ENCODE measurements at places on chromosomes 7 and 10.

GRCh38 chr7:49774459-49775064 lies 1.1 kb downstream of the VWC2 start:
- no peak for DNase-seq

GRCh38 chr7:135719688-135720087 lies 8.3 kb downstream of the SLC13A4 start:
- no peak for DNase-seq

DNA sequence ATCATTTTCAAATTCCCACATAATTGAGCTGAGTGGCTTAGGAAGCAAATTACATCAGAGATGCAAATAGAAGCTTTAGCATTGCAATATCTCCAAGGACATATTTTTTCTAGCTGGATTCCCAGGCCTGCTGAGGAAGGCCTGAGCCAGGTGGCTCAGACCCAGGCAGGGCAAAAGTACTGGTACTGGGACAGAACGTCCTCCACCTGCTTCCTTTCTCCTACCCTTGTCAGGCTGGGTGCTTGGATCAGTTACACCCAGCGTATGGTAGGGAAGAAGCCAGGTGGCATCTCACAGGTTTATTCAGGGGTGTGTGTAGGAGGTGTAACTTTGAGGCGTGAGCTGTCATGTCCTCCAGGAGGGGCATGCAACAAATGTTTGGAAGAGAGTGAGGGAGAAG lies 3.0 kb upstream of the PANK1 start:
- no peak for DNase-seq

DNA sequence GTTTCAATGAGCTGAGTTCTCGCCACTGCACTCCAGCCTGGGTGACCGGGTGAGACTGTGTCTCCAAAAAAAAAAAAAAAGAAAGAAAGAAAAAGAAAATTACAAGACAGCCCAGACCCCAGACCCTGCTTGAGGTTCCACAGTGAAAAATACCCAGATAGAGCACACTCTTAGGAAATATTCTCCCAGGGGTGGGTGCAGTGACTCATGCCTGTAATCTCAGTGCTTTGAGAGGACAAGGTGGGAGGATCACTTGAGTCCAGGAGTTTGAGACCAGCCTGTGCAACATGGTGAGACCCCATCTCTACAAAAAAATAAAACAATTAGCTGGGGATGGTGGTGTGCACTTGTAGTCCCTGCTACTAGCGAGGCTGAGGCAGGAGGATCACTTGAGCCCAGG lies 41.1 kb upstream of the GTF2IRD1 start:
- DNase-seq: no peak

- no peak for DNase-seq
Observed at GRCh38 chr10:6194311-6194710, 8.4 kb upstream of the PFKFB3 start.

DNA sequence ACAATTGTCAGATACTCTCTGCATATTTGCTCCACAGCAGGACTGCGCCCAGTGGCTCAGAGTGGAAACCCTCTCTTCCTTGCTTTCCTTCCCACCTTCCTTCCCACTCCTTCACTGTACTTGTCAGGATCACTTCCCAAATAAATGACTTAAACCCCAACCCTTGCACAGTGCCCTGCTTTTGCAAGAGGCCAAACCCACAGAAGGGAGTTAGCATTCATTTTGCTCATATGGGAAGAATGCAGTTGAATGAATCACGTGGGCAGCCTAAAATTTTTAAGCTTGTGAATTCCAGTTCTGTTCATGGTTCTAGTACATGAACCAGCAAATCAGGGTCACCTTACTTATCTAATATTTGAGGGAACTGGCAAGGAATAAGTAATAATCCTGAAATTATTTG lies 47.7 kb upstream of the SFMBT2 start:
- no peak for DNase-seq

- DNase-seq: no peak
Observed at GRCh38 chr7:96216373-96216772, 105.5 kb downstream of the SLC25A13 start.

- no peak for DNase-seq
Observed at GRCh38 chr10:117477211-117477947, 65.2 kb upstream of the EMX2 start.

DNA sequence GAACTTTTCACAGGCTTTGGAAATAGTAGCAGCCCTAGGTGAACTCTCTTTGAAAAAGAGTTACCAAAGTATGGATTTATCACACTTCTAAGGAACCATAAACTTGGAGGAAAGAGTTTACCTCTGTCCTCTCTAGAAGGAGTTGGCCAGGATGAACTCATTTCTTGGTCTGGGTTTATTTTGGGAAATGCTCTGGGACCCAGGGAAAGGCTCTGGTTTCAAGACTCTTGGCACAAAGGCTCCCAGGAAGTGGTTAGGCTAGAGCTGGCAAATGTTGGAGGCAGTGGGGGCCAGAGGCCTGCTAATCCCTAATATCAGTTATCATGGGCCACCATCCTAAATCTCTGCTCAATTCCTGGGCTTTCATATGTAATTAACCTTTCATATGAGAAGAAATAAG lies 36.3 kb upstream of the CDK6 start:
- DNase-seq: no peak

DNA sequence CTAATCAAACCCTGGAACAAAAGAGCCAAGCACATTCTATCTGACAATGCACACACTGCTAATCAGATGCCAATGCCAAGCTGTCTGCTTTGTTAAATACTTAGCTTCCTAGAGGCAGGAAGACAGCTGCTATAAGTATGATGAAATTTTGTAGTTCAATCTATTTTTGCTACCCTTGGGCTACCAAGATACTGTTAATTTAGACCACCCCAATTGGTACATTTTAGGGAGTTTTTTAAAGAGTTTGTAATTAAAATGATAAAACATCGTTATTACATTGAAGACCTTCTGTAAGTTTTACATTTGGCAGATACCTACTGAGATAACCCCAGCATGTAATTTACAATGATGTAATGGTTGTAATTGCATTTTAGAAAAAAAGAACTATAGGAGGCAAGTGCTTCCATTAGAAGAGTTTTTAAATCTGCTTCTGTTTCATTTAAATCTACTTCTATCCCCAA lies 268.5 kb downstream of the ADK start:
- DNase-seq: no peak

DNA sequence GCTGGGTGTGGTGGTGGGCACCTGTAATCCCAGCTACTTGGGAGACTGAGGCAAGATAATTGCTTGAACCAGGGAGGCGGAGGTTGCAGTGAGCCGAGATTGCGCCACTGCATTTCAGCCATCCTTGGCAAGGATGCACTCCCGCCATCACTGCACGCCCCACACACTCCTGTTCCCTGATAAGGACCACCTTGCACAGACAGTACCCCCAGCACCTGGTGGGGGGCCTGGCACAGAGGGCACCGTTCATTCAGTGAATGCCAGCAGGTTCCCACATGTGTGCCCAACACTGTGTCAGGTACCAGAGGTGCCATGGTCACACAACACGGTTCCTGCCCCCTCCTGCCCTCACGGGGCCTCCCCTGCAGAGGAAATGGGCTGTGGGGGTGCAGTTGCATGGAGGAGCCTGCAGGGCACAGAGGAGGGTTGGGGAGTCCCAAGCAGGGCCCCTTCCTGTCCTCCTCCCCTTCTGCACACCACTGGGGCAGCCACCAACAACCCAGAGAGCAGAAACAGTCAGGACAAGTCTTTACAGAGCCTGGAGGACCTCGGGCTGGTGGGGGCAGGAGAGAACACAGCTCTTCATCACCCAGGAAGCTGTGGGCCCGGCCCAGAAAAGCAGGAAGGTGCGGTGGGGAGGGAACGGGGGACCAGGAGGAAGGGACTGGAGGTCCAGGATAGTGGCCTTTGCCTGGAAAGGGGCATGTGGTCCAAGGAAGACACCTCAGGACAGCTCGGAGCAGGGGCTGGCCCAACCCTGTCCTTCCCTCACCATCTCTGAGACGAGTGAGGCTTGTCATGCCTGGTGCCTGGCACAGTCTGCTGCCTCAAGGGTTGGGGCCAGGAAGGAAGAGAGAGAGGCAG lies 7.1 kb downstream of the CRYGN start:
- peak; percentile 56 for DNase-seq

- DNase-seq: no peak
Observed at GRCh38 chr7:13152755-13153154, 465.3 kb downstream of the ARL4A start.

DNA sequence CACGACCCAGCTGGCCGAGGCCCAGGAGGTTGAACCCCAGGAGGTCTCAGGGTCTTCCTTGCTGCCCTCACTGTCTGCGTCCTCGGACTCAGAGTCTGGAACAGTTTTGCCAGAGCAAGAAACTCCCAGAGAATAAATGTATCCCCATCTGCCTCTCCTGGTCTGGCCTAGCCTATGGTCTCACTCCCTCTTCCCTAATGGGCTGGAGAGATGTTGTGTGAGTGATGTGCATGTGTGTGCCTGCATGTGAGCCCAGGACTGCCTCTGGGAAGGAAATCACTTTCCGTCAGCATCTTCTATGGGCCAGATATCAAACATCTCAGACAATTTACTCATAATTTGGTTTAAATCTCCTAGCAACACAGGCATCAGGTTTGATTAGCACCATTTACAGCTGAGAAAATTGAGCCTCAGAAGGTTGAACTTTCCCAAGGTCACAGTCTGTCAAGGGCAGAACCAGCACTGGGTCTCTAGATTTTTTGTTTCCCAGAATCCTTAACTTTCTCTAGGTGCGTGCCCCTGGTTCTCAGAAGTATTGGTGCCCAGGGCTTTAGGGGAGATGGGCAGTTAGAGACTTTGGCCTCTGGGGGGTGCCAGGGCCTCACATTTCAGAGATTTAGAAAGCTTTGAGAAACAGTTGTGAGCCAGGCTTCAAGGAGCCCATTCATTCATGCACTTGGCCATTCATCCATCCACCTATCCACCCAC lies 4.9 kb downstream of the TMEM270 start:
- no peak for DNase-seq

DNA sequence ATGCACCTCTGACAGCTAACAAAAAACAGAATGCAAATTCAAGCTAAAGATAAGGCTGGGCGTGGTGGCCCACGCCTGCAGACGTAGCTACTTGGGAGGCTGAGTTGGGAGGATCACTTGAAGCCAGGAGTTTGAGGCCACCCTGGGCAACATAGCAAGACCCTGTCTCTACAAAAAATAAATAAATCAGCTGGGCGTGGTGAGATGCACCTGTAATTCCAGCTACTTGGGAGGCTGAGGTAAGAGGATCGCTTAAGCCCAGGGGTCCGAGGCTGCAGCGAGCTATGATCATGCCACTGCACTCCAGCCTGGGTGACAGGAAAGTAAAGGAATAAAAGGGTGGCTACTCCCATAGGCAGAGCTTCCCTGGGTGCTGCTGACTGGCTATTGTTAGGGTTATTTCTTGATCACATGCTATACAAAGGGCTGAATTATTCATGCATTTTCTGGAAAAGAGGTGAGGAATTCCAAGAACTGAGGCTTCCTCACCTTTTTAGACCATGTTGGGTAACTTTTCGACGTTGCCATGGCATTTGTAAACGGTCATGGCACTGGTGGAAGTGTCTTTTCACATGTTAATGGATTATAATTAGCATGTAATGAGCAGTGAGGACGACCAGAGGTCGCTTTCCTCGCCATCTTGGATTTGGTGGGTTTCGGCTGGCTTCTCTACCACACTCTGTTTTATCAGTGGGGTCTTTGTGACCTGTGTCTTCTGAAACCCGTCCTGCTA lies 6.9 kb upstream of the PSMG3 start:
- DNase-seq: no peak

DNA sequence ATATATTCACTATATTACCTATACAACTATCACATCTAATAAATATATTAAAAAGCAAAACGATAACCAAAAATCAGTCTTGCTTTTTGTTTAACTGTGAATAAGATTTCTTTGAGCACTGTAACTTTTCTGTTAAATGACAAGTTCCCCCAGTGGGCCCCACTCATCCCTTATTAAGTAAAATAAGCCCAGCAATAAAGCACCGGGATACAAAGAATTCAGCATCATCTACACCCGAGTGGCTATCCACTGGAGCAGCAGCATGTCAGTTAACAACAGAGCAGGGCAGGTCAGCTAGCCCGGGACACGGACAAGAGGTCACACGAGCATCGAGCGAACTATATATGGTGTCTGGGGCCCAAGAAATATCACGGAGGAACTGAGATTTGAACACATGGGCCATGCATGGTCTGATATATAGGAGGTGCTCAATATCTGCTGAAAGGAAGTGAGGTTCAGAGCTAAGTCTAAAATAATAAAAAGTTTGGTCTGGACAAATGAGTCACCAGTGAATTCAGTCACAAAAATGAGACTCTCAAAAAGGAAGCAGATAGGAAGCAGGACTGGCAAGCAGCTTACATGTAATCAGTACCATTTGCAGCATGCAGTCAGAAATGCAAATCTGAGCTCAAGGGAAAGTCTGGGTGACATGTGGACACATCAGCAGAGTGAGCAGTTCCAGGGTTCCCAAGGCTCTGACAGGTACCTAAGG lies 4.1 kb downstream of the ERCC6 start:
- no peak for DNase-seq

DNA sequence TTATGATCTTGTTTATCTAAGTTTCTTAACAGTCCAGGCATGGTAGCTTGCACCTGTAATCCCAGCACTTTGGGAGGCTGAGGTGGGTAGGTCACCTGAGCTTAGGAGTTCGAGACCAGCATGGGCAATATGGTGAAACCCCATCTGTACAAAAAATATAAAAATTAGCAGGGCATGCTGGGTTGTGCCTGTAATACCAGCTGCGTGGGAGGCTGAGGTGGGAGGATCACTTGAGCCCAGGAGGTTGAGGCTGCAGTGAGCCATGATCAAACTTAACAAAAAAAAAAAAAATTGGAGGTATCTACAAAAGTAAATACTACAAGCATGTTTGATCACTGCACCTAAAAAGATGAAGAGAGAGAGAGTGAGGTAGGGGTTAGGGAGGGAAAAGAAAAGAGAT lies 9.0 kb upstream of the EZH2 start:
- DNase-seq: no peak

DNA sequence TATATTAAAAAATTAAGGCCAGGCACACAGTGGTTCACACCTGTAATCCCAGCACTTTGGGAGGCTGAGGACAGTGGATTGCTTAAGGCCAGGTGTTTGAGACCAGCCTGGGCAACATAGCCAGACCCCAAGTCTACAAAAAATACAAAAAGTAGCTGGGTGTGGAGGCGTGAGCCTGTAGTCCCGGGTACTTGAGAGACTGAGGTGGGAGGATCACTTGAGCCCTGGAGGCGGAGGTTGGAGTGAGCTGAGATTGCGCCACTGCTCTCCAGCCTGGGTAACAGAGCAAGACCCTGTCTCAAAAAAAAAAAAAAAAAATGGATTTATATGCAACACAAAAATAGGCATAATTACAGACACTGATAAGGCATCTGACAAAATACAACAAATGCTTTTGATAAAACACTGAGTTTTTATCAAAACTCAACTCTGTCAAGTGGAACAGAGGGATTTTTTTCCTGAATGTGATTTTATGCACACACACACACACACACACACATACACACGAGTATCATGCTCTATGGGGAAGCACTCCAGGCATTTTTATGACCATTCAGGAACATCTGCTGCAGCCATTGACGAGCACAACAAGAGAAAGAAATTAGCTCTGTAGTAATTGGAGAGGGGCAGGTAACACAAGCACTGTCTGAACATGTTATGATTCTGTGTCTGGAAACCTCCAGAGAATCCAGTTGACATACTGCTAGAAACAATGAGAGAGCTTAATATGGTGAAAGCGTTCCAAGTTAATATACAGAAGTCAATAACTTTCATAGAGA lies 193.1 kb downstream of the WDR37 start:
- DNase-seq: no peak
